ENCODE measurements at places on chromosomes 5 and 9. TPM values are rescaled to one million over a fixed set of nuclear protein-coding genes. Genes with fewer than 3 reads are reported as not detected.

The FAM153A gene
- total RNA-seq, result 4.7 TPM

The SEC24A gene
- 32.9 TPM for total RNA-seq

The TMEM267 gene
- total RNA-seq, result 10.0 TPM

The ENHO gene
- 27.5 TPM for total RNA-seq

The TAF11L5 gene
- not detected for total RNA-seq

The KIF4B gene
- total RNA-seq, result 0.63 TPM

The SLIT3 gene
- 4.1 TPM for total RNA-seq

The PCDHB13 gene
- total RNA-seq, result 29.7 TPM

The ACER2 gene
- total RNA-seq, result 9.1 TPM

The PCDHGA6 gene
- 29.1 TPM for total RNA-seq
